CD4-positive, CD25-positive, alpha-beta regulatory T cell (primary cell): ENCODE measurements at places on chromosomes 7 and 10. TPM values are rescaled to one million over a fixed set of nuclear protein-coding genes. Genes with fewer than 3 reads are reported as not detected.

DNA sequence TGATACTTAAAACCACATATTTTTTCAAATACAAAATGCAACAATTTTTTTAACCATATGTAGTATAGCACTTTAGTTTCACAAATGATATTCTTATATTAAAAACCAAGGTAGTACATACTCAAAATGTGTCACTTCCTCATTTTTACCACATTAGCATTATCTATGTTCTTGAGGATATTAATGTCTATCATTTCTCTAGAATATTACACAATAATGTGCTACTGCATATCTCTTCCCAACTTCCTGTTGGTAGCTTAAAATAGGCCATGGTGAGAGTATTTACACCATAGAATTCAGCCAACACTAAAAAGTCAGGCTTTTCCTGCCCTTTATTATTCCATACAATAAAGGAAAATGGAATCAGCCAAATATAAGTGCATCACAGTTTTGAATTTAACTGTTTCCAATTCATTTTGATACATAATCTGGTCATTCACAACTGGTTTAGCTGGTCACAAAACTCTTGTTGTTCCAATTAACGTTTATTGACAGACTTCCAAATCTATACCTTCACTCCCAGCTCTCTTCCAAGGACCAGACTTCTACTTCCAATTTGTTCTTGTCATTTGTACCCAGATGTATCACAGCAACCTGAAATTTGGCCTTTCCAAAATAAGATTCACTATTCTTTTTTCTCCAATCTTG, 20.0 kb upstream of the LRRC17 start:
- H3K36me3 ChIP-seq: no peaks in the 10 kb centered on the region
- H3K27ac ChIP-seq: no peak overlapping the region
- no peak for DNase-seq
- no peaks in the 10 kb centered on the region for H3K27me3 ChIP-seq

- no peaks in the 10 kb centered on the region for H3K4me1 ChIP-seq
- no peak overlapping the region for H3K27ac ChIP-seq
- no peaks in the 10 kb centered on the region for H3K27me3 ChIP-seq
- no peak overlapping the region for H3K4me3 ChIP-seq
Observed at GRCh38 chr10:117674646-117675045, 132.1 kb downstream of the EMX2 start.

- no peak overlapping the region for H3K4me3 ChIP-seq
- H3K36me3 ChIP-seq: no peaks in the 10 kb centered on the region
- H3K4me1 ChIP-seq: peaks cover 5% of the 10 kb centered on the region
- no peaks in the 10 kb centered on the region for H3K27me3 ChIP-seq
- DNase-seq: no peak
Observed at GRCh38 chr10:84348860-84349259, 20.5 kb downstream of the CCSER2 start.

DNA sequence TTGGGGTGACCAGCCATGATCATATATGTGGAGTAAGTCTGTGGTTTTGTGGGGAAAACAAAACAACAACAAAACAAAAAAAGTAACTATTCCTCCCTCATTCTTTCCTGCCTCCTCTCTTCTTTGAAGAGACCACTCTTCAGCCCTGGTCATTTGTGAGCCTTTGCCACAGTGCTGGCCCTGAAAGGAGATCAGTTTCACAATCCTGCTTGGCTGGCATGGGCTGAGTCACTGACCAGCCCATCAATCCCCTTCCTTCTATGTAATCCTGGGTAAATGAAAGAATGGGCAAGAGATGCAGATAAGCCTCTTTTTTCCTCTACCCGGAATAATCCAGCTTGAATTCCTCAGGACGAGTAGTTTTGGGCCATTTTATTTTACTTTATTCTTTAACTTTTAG, 13.6 kb downstream of the CSTF2T start:
- no peak for DNase-seq
- no peak overlapping the region for H3K4me3 ChIP-seq
- H3K36me3 ChIP-seq: no peaks in the 10 kb centered on the region
- H3K4me1 ChIP-seq: no peaks in the 10 kb centered on the region
- H3K27me3 ChIP-seq: peaks cover 8% of the 10 kb centered on the region

The AKR1C4 gene
- not detected for total RNA-seq

The ZNF727 gene
- total RNA-seq: not detected

DNA sequence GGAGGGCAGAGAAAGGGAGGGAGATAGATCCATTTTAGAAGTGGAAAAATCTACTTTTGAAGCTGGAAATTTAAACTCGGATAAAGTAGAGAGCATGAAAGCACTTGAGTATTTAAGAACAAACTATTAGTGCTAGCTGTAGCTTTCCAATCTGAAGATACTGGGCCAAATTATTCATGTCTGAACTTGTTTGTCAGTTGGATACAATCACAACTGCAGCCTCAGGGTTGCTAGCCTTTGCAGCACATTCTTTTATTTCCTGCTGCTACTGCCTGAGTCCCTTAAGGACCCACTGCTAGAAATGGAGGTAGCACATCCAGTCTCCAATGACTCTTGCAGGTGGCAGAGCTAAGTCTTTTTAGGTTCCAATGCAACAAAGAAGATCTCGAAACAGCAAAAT, 8.3 kb upstream of the SLC25A13 start:
- H3K4me3 ChIP-seq: no peak overlapping the region
- DNase-seq: no peak
- H3K36me3 ChIP-seq: no peaks in the 10 kb centered on the region
- H3K4me1 ChIP-seq: no peaks in the 10 kb centered on the region

DNA sequence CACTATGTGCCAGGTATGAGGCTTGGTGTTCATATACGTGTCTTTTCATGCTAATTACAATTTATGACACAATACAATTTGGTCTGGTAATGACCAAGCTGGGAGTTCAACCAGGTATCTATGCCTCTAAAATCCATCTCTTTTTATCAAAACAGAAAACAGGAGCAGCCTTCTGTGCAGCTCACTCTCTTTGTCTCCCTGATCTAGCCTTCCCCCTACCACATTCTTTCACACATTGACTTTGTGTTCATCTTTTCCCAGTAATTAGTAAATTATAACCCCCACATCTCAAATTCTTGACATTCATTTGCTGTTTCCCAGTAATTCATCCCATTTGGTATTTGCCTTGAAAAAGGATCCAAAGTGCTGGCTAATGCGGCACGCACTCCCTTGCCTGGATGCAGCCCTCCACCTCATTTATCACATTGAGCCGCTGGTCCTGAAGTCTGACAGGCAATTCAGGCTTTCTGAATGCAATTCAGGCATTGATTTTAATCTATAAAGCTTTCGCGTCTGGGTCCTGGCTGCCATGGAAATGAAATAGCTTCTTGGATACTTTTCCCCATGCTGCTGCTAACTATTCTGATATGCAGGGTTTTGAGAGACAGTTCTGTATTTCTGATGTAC, 112.5 kb upstream of the ANKRD1 start:
- H3K4me3 ChIP-seq: peak overlapping the region; percentile 4
- no peaks in the 10 kb centered on the region for H3K27me3 ChIP-seq
- DNase-seq: no peak
- no peaks in the 10 kb centered on the region for H3K36me3 ChIP-seq
- H3K27ac ChIP-seq: no peak overlapping the region

DNA sequence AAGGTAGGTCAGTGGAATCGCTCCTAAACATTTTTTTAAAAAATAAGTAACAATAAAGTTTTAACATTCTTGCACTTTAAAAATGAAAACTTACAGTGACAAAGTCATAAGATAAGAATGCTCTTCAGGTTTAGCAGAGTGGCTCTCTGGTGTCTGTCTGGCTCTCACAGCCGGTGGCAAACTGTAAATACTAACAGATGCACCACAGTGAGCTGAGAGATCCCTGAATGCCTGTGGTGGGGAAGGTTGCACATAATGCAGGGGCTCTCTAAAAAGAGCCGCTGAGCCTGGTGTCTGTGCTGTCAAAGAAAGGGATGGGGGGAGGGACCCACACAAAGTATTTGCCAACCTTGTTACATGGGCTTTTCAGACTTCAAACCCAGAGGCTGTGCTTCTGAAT, 498.3 kb downstream of the CCSER2 start:
- H3K36me3 ChIP-seq: no peaks in the 10 kb centered on the region
- no peak for DNase-seq
- H3K4me1 ChIP-seq: no peaks in the 10 kb centered on the region
- no peak overlapping the region for H3K27ac ChIP-seq
- no peaks in the 10 kb centered on the region for H3K27me3 ChIP-seq

DNA sequence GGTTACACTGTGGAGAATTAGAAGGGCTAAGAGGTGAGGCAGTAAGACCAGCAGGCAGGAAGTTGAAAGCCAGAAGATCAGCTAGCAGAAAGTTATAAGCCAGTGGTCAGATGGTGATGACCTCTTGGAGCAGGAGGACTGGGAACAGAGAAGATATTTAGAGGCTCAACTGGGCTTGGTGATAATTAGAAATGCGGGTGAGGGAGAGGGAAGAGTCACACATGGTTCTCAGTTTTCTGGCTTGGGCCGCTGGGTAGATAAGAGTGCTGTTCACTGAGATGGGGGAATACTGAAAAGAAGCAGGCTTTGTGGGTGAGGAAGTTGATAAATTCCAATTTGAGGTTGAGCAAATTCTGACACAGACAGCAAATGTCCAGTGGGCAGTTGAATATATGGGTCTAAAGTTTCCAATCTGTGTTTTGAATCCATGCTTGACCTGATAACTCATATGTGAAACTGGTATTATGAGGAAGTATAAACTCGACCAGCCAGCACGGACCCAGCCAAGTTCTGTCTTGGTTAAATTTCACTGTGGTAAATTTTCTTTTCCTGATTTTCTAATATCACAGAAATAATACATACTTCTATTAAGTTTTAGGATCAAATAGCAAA, 22.7 kb downstream of the LSMEM1 start:
- no peak overlapping the region for H3K27ac ChIP-seq
- no peak for DNase-seq
- no peaks in the 10 kb centered on the region for H3K36me3 ChIP-seq
- no peaks in the 10 kb centered on the region for H3K4me1 ChIP-seq

- DNase-seq: no peak
- no peaks in the 10 kb centered on the region for H3K36me3 ChIP-seq
- H3K27ac ChIP-seq: no peak overlapping the region
- no peaks in the 10 kb centered on the region for H3K4me1 ChIP-seq
Observed at GRCh38 chr10:71432101-71432905, 35.6 kb downstream of the CDH23 start.

The PKD2L1 gene
- total RNA-seq: not detected

GRCh38 chr7:73705551-73705920, 13.9 kb downstream of the STX1A start:
- H3K27ac ChIP-seq: no peak overlapping the region
- no peaks in the 10 kb centered on the region for H3K27me3 ChIP-seq
- DNase-seq: no peak
- H3K4me1 ChIP-seq: peaks cover 10% of the 10 kb centered on the region

- no peaks in the 10 kb centered on the region for H3K4me1 ChIP-seq
- H3K27ac ChIP-seq: no peak overlapping the region
- no peaks in the 10 kb centered on the region for H3K36me3 ChIP-seq
- H3K27me3 ChIP-seq: no peaks in the 10 kb centered on the region
Observed at GRCh38 chr10:28463676-28464395, 69.1 kb upstream of the WAC start.

The SPDYE18 gene
- 2.7 TPM for total RNA-seq

DNA sequence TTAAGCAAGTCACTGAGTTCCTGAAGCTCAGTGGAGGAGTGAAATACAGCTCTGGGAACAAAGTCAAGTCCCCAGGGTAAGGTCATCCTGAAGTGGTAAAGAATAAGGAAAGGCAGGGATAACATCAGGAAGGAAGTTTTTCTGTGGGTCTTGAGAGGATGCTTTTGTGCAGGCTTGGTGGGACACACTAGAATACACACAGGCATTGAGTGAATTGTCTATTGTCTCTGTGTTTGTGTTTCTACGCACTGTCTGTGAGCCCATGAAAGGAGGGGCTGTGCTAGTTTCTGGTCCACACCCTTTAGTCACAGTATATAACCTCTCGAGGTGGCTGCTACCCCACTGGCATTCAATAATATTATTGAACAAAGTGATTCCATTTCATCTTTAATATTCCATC, 95.8 kb upstream of the ABCB5 start:
- no peak for DNase-seq
- H3K4me3 ChIP-seq: no peak overlapping the region
- no peak overlapping the region for H3K27ac ChIP-seq

DNA sequence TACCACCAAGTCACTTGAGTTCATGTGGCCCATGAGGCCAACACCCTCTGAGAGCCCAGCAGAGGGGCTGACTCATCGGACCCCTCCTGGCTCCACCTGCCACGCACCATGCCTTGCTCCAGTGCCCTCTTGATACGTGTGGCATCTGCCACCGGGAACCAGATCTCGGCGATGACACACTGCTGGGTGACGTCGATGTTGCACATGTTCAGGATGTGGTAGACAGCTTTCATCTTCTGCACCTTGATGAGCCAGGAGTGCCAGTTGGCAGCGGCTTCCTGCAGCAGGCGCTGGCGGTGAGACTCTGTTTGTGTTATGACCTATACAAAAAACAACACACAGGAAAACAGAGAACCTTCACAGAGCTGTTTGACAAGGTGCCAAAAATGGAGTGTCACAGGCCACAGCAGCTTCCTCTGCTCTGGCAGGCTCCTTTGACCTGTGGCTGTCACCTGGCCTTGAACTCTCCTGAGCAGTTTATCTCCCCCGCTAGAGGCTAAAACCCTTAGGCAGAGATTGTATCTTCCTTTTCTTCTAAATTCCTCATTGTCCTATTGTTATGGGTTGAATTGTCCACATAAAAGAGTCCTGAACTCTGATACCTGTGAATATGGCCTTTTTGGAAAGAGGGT, 45.2 kb upstream of the TMEM213 start:
- H3K4me3 ChIP-seq: peak overlapping the region; percentile 58
- peak overlapping the region; percentile 80 for H3K27ac ChIP-seq
- no peaks in the 10 kb centered on the region for H3K27me3 ChIP-seq
- DNase-seq: peak; percentile 95
- H3K36me3 ChIP-seq: no peaks in the 10 kb centered on the region

- no peak for DNase-seq
Observed at GRCh38 chr10:88901206-88901983, 21.4 kb downstream of the STAMBPL1 start.
